ENCODE measurements at places on chromosomes 2 and 18.

- DNase-seq: no peak
Measured at GRCh38 chr2:33107690-33108482, 161.1 kb downstream of the LTBP1 start.

- peak; percentile 79 for DNase-seq
Measured at GRCh38 chr2:17540093-17540812, at the start of gene VSNL1. Gene VSNL1 (plus strand): TSS chr2:17540696. CDS start chr2:17592075, 51,379 bp downstream.

- no peak for DNase-seq
Measured at GRCh38 chr18:6396847-6397246, 17.9 kb downstream of the L3MBTL4 start.

GRCh38 chr2:33133454-33133952 lies 186.8 kb downstream of the LTBP1 start:
- DNase-seq: peak; percentile 56

DNA sequence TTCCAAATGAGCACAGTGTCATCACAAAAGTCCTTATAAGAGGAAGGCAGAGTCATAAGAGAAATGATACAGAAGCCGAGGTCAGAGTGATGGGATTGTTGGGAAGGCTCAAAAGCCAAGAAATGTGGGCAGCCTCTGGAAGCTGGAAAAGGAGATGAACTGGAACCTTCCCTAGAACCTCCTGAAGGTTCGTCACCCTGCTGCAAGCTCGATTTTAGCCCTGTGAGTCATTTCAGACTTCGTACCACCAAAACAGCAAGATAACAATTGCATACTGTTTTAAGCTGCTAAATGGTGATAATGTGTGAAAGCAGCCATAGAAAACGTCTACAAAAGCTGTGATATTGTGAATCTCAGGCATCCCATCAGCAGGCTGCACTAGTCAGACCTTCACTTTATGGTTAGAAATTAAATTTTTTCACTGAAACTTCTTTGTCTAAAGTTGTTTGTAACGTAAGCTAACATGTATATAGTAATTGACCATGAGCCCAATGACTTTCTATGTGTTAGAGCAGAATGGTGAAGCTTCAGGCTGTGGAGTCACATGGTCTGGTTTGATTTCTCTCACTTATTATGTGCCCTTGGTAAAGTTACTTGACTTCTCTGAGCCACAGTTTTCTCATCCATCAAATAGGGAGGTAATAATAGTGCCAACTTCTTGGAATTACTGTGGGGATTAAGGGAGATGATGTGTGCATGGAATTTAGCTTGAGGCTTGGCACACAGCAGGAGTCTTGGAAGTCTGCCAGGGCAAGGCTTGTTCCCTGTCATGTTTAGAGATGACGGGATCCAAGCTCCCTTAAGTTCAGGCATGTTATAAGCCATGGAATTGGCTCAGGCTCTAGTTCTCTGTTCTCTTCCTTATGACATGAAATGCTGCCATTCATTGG lies 132.0 kb upstream of the CCDC195 start:
- DNase-seq: peak; percentile 54

DNA sequence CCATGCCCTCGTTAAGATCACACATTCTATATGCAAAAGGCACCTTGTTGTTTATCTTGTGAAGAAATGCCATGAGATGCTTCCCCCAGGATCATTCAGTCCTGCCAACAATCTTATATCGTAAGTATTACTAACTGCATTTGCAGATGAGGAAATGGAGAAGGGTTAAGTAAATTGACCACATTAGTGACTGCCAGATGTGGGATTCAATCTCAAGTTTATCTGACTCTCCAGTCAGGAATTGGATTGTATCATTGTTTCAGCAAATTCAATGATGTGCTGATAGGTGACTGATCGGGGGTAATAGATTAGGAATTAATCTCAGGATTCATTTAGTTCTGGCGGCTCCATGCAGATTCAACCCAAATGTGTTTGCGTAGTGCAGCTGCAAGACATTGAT lies 106.2 kb downstream of the CNTNAP5 start:
- DNase-seq: no peak

GRCh38 chr2:112065486-112065885 lies 10.4 kb downstream of the TMEM87B start:
- DNase-seq: no peak

DNA sequence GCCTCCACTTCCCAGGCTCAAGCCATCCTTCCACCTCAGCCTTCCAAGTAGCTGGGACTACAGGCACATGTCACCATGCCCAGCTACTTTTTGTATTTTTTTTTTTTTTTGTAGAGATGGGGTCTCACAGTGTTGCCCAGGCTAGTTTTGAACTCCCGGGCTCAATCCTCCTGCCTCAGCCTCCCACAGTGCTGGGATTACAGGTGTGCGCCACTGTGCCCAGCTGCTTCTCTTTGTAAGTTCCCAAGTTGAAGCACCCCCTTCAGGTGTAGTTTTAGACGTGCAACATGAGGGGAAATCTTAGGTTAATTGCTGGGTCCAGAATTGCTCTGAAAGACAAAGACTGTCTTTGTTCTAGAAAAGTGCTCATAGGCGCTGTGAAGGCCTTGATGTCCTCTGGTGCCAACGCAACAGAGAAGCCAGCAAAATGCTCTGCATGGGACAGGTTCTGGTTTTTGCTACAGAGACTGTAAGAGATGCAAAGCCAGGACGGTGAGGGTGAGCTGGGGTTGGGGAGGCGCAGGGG lies 46.6 kb downstream of the RRM2 start:
- no peak for DNase-seq

- DNase-seq: no peak
Measured at GRCh38 chr18:813172-814071, 1.4 kb upstream of the YES1 start.

GRCh38 chr2:163652751-163653150 lies 83.1 kb downstream of the FIGN start:
- DNase-seq: no peak

DNA sequence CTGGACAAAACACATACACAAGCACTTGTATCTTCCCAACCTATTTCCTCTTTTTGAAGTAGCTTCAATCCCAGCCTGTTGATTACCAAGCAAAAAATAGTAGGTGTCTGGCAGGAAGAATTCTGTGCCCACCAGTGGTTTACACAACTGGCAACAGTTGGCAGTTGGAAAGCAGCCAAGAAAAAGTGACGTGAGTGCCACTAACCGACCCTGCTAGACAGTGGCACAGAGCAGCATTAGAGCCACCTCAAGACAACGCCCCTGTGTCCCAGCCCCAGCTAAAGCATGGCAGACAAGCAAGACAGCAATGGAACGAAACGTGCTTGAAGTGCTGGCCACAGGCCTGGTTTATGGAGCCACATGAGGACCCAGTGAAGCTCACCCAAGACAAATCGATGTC lies 379.6 kb downstream of the FBXO15 start:
- DNase-seq: no peak

DNA sequence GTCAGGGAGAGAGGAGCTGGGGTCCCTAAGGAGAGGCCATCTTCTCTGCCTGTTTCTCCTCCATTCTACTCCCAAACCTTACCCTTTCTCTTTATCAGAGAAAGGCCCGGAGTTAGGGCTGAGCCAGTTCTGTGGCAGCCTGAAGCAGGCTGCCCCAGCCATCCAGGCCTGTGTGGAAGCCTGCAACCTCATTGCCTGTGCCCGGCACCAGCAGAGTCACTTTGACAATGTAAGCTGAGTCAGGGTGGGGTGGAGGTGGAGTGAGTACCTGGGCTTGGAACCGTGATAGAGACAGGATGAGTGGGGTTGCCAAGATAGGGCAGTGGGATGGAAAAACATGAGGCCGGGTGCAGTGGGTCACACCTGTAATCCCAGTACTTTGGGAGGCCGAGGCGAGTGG lies 5.2 kb downstream of the CHRNG start:
- DNase-seq: no peak

- no peak for DNase-seq
Measured at GRCh38 chr2:232567721-232568120, 17.2 kb downstream of the EIF4E2 start.

- peak; percentile 54 for DNase-seq
Measured at GRCh38 chr18:80109676-80110078, 615 bp downstream of the ADNP2 start.

DNA sequence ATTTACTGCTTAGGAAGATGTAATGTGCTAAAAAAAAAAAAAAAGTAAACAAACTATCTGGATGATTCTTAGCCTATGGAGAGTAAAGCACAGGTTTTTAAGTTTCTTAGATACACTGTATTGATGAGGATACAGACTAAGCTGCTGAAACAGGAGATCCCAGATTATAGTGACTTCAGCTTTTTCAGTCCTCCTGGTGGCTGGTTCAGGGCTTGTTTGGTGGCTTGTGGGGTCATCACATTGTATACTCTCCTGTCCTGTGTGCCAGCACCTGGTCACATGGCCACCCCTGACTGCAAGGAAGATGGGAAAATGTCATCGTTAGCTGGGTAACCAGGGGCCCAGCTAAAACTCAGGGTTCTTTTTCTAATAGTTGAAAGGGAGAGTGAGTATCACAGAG lies 31.4 kb downstream of the RAB31 start:
- no peak for DNase-seq

DNA sequence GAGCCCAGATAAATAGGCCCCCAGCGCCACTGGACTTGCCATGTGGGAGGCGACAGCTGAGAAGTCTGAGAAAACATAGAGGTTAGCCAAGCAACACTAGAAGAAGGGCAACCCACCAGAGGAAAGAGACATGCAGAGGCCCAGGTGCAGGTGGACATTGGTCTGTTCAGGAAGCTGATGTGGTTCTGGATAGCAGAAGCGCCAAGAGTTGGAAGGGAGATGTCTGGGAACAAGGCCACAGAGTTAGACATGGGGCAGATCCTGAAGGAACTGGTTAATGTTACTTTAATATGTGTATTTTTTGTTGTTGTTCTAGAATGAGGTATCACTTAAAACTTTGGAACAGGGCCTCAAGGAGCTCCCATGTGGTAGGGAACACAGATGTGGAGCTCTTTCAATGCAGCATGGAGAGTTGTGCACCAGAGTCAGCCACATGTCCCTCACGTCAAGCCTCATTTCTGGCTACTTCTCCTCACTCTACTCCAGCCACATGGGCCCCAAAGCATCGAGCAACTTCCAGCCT lies 62.2 kb upstream of the PKDCC start:
- DNase-seq: no peak

DNA sequence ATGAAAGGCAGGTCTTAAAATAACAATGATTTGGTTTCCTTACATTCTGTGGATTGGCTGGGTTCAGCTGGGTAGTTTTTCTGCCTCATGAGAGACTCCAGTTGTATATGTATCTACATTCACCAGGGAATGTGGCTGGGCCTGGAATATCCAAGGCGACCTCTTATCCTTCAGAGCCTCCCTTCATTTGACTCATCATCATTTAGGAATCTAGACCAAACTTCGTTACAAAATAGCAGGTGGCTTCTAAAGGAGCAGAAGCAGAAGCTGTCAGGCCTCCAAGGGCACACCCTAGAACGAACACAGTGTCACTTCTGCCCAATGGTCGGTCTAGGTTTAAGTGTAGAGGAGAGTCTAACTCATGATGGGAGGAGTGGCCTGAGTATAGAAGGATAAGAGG lies 204.2 kb downstream of the EN1 start:
- DNase-seq: no peak

DNA sequence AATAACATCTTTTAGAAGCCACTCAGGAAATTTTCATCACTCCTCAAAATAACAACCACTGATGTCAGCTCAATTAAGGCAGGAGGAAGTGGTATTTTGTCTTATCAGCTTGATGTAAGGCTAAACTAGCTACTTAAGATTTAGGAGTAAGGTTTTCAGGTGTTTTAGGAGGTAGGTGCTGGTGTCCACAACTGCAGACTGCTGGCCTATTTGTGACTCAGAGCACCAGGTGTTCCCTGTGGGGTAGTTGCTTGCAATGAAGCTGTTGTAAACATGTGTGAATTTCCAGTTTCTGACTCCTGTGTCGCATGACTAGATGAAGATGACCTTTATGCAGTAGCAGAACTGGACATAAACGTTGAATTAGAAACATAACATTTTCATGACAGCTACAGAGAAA lies 164.2 kb downstream of the THSD7B start:
- no peak for DNase-seq

DNA sequence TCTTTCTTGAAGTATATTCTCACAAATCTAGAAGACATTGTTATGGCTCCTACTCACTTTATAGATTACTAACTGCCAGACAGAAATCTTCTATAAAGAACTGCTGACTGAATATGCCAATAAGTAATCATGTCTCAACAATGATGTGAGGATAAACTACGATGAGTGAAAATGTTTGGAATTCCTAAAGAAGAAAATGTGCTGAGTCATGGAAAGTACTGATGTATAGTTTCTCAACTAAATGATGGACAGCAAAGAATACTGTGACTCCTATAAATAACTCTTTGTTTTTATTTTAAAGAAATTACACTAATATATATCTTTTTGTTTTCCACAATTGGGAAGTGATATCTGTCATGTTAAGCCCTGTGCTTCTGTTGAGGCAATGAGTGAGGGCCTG lies 232.9 kb downstream of the LNPK start:
- DNase-seq: no peak

GRCh38 chr2:96245609-96246390 lies 20.0 kb downstream of the TMEM127 start:
- DNase-seq: no peak

DNA sequence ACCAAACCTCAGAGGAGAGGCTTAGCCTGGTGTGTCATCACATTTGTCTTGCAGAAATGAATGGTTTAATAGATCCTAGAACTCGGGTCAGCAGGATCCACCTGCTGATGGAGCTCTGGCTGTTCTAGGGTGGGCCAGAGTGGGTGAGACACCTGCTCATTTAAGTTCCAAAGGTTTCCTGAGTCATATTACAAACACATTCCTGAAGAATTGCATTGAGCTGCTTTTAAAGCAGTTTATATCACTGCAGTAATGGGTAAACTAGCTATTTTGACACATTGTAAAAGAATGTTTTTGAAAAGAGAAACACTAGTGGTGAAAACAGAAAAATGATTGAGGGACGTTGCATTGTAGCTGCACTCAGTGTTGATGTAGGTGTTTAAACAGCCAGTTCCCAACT lies 175.3 kb upstream of the TCF4 start:
- no peak for DNase-seq

DNA sequence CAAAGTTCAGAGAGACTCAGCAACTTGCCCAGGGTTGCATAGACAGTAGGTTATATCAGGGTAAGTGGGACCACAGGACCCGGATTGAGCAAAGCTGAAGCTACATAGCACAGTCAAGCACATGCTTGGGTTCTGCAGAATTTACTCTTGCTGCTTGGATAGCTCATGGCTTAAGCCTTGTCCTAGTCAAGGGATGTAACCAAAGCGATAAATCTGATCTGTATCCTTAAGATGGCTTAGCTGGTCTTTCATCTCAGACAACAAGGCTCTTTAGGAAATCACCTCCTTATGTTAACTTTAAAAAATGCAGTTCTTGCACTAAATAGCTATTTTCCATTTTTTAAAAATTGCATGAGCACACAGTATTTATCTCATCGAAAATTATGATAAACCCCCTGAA lies 158.5 kb downstream of the LPIN1 start:
- DNase-seq: no peak

DNA sequence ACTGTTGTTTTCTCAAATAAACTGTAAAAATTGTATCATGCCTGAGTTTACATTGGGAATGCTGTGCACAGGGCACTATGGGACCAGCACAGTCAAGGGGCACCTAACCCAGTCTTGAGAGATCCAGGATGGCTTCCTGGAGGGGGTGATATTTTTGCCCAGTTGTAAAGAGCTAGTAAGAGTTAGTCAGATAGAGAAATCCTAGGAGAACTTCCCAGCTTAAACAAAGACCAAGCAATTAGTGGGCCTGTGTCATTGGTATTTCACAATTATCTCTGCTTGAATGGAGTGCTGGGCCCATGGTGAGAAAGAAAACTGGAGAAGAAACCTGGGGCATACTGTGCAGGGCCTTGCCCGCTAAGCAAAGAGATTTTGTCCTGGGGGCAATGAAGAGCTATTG lies 12.2 kb downstream of the XDH start:
- no peak for DNase-seq

- DNase-seq: no peak
Measured at GRCh38 chr2:112880091-112880531, 30.9 kb upstream of the IL37 start.

- no peak for DNase-seq
Measured at GRCh38 chr2:225534697-225535096, 135.2 kb downstream of the NYAP2 start.

Measured in Right ventricle myocardium superior (tissue), 1 donor.